ENCODE measurements at places on chromosomes 5 and 9.

GRCh38 chr9:70147196-70147595 is 103.5 kb downstream of the MAMDC2 start:
- DNase-seq: no peak

DNA sequence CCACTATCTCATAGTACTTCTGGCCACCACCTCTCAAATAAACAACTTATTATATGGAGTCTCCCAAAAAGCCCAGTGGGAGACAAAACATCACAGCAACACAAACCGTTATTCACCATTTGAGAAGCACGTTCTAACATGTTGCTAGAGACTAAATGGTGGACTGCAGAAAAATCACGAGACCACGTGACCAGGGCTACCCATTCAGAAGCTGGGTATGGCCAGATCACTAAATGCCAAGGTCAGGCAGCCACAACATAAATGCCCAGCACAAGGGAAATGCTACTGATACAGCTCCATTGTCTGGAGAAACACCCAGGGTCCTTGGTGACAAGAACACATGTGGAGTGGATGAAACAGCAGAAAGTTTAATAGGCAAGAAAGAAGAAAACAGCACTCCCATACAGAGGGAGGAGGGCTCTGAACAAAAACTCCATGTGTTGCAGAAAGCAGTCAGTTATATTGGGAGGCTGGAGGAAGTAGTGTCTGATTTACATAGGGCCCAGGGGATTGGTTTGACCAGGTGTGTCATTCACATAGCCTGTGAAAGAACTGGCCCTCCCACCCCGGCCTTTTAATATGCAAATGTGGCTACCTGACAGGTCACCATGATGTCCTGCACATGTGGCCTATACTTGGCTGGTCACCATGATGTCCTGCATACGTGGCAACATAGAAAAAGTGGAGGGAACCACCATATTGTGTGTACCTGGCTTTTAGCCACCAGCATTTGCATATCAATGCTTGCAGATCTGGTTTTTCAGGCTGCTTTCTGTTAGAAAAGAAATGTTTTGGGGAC is 97.2 kb downstream of the TRIM36 start:
- DNase-seq: no peak

- no peak for DNase-seq
Measured at GRCh38 chr5:61052882-61053281, 107.9 kb downstream of the NDUFAF2 start.

DNA sequence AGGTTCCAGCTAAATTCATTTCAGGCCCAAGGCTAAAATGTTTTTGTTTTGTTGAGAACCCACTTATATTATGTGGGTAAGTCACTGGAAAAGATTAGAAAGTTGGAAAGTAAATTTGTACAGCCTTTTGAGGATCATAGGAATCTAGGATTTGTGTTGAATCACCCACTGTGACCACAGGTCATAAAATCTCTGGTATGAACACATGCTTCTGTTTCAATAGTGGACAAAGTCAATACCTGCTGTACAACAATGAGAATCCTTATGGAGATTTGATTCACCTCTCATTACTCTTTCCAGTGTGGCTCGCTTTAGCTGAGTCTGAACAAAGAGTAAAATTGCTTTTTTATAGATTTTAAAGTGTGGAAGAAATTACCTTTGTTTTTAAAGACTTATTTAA is 369.5 kb downstream of the TMEM167A start:
- no peak for DNase-seq

DNA sequence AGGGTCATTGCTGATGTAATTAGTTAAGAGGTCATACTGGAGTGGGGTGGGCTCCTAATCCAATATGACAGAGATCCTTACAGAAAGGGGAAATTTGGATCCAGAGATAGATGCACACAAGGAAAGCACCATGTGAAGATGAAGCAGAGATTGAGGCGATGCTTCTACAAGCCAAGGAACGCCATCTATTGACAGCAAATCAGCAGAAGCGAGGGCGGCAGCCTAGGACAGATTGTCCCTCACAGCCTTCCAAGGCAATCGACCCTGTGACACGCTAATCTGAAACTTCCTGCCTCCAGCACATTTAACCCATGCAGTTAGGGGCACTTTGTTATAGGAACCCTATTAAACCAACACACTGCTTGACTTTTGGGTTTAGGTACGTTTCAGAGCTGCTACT is 285.1 kb upstream of the DAP start:
- no peak for DNase-seq

DNA sequence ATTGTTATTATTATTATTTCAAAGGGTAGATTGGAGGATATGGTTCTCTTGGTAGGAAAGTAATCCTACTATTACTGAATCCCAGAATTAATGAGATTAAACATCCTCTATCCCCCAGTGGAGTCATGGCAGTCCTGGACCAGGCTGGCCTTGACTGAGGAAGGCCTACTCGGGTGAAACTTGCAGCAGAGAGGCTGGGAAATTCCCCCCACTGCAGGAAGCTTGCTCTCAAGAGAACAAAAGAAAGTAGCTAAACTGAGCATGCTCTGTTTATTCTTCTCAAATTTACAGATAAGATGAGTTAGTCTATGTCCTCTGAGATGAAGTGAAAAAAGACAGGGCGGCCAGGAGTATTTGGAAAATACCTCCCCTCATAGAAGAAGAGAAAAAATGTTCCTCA is 233.9 kb upstream of the RPS23 start:
- no peak for DNase-seq

DNA sequence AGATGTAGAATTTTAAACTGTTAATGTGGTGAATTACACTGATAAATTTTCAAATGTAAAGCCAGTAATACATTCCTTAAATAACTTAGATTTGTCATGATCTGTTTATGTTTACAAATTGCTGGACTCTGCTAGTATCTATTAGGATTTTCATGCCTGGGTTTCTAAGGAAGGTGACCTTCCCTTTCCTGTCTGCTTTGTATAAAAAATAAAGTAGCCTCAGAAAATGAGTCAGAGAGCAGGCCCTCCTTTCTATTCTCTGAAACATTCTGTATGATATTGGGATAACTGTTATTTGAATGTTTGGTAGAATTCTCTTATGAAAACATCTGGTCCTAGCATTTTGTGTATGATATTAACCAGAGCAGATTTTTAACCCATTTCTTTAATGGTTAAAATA is 255.3 kb downstream of the SYK start:
- no peak for DNase-seq

- no peak for DNase-seq
Measured at GRCh38 chr5:52468976-52469375, 318.7 kb upstream of the ITGA1 start.

DNA sequence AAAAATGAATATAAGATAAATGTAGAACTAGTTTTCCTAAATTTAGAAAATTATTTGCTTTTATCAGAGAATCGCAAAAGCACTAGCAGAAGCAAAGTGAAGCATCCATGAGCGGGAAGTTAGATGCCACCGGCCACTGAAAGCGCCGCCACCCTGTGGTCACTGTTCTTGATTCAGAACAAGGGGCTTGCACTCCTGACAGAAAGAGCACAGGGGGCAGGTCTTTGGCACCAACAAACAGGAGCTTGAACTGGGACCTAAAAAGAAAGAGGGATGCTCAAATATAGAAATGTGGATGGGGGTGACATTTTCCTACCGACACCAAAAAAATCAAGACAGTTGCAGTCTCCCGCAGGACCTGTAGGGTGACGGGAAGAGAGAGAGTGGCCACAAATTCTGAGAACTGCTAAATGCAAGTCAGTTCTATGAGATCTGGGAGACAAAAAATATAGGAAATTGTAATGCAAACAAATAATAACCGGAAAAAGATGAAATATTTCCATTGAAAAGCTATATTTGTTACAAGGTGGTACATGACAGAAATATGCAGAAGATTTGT is 144.3 kb downstream of the CDH12 start:
- DNase-seq: no peak

- DNase-seq: no peak
Measured at GRCh38 chr5:149333711-149334443, 11.4 kb upstream of the GRPEL2 start.

DNA sequence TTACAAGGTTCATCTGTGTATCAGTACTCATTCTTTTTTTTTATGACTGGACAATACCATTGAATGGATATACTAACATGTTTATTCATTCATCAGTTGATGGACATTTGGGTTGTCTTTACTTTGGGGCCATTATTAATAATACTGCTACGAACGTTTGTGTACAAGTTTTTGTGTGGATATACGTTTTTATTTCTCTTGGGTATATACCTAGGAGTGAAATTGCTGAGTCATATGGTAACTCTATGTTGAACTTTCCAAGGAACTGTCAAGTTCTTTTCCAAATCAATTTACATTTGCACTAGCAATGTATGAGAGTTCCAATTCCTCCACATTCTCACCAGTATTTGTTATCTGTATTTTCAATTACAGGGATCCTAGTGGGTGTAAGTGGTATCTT is 12.0 kb upstream of the LECT2 start:
- DNase-seq: no peak

- DNase-seq: peak; percentile 31
Measured at GRCh38 chr9:7844242-7844641, 44.7 kb upstream of the DMAC1 start.

- DNase-seq: no peak
Measured at GRCh38 chr9:77677957-77678535, 29.9 kb upstream of the GNA14 start.

- no peak for DNase-seq
Measured at GRCh38 chr5:131366428-131366827, 102.6 kb downstream of the CDC42SE2 start.

GRCh38 chr9:86821006-86821845 is 126.1 kb downstream of the GAS1 start:
- DNase-seq: no peak

DNA sequence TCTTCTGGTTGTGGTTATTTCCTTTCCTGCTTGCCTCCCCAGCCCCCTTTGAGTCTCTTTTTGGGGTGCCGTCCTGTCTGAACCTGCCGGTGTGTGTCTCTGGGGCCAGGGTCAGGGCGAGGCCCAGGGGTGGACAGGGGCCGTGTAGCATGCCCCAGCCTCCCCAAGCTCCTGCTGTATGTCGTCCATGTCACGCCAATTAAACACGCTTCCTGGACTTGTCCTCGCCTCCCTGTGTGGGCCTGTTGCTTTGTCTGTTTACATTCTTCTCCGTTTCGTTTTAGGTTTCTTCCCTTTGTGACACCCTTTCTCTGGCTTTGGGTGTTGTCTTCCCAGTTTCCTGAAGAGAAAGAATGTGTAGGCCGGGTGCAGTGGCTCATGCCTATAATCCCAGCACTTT is 28.5 kb upstream of the HMCN2 start:
- DNase-seq: no peak

DNA sequence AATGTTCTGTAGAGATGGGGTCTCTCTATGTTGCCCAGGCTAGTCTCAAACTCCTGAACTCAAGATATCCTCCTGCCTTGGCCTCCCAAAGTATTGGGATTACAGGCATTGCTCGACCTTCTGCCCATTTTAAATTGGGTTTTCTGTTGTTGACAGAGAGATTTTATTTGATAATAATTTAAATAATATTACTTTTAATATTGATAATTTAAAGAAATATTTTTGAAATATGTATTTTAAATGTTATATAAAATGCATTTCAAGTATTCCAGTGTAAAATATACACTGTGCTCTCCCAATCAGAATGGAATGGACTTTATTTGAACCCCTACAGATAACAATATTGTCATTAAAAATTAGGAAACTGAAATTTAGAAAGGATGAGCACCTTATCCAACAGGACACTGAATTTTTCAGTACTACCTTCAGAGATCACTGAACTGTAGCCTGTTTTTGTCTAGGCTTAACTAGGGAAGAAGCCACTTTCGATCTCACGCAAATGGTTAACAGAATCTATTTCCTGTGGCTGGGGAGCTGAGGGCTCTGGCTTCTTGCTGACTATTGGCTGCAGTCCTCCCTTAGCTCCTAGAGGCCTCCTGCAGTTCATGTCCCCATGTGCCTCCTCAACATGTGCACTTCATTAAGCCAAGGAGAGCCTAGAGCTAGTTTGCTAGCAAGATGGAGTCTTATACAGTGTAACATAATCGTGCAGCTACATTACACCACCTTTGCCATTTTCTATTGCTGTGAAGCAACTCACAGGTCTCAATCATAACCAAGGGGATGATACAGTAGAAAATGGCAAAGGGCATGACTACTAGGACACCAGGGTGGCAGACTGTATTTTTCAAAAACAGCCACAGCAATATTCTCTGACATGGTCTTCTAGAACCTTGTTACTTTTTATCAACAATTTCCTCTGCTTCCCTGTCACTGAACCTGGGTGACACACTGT is 150.0 kb downstream of the CDC42SE2 start:
- no peak for DNase-seq

DNA sequence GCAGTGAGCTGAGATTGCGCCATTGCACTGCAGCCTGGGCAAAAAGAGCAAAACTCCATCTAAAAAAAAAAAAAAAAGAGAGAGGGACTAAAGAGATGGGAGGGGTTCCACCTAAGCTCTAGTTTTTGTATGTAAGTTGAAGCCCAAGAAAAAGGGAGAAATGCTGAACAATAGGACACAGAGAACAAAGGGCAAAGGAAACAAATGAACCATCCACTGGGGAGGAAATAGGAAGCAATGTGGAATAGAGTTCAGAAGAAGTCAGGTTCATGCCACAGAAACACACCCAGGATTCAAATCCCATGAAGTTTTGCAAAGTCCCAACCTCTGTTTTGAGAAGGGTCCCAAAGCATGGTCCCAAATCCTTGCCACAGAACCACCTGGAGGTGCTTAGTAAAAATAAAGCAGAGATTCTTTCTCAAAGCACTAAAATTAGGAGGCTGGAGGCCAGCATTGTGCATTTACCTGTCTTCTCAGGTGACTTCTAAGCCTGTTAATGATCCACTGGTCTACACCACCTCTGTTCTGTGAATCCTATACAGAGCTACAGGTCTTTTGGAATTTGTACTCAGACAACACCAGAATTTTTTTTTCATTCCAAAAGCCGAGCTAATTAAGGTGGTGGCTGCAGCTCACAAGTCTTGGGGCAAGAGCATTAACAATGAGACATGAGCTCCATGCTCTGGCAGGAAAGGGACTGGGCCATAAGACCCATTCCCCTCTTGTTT is 177.6 kb downstream of the DOCK8 start:
- DNase-seq: no peak

Data from muscle of back (tissue), 13 donors.